ENCODE measurements at places on chromosomes 16 and 17.
A peak's percentile ranks its signal among the peaks of the same experiment; 100 is the strongest.

- DNase-seq: no peak
Observed at GRCh38 chr17:82666931-82667667, 18.9 kb upstream of the WDR45B start.

- no peak for DNase-seq
Observed at GRCh38 chr16:84718-85406, 6.8 kb downstream of the MPG start.

GRCh38 chr16:35750157-35750689 is 2290.8 kb downstream of the TP53TG3F start:
- no peak for DNase-seq

DNA sequence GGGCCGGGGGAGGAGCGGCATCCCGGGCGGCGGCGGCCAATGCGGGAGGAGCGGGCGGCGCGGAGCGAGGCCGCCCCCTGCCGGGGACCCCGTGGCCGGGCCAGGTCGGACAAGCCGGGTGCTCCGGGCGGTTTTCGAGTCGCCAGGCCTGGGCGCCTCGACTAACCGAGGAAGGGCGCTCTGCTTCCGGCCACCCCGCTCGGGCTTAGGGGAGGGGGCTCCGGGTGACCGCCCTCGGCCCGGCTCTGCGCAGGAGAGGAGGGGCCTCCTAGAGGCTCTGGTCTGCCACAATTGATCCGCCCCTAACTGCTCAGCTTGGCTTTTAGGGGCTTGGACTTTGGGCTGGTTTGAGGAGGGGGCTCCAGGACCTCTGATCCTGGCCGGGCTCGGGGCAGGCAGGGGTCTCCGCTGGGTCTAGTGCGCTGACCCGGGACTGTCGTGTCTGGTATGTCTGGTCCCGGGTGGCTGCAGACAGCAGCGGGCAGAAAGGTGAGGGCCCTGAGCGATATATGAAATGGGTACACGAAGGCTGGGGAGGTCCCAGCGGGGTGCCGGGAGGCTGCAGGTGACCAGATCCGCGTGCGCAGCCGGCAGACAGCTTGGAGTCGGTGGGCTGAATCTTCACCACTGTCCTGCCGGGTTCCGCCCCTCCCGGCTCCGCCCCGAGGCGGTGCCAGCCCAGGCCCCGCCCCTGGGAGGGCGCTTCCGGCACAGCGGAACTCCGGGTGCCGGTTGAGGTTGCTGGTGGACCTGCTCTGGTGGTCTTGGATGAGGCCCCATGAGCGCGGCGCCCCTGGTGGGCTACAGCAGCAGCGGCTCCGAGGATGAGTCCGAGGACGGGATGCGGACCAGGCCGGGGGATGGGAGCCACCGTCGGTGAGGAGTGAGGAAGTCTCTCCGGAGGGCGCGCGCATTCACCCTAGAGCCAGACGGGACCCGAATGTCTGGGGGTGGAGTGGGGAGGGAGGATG is at the start of gene USB1:
USB1 (plus strand) TSS at position 702 of the 971 bp plus-strand sequence; CDS start at position 779, 77 bp downstream.
- DNase-seq: peak; percentile 89

- DNase-seq: no peak
Observed at GRCh38 chr16:14602443-14602963, 27.6 kb downstream of the PARN start.

DNA sequence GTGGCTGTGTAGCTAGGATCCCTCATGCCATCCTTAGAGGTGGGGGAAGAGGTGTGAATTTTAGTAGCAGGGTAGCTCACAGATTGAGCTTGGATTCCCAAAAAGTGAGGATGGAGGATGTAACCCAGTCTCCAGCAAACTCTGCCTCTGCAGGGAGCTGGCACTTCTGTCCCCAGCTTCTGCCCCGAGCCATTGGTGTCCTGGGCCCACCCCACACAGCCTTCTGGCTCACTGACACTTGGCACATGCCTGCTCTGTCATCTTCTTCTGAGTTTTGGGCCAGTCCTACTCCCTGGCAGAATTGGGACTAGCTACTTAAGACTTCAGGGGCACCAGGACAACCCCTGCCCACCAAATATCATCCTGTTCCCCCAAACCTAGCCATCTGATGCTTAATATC is 2.3 kb downstream of the CACNG5 start:
- DNase-seq: no peak

- DNase-seq: no peak
Observed at GRCh38 chr16:84503751-84504395, 586 bp downstream of the MEAK7 start.

- DNase-seq: no peak
Observed at GRCh38 chr16:85202051-85202601, 89.9 kb upstream of the CIBAR2 start.

GRCh38 chr16:72569677-72570076 is 397.7 kb upstream of the PMFBP1 start:
- DNase-seq: no peak

GRCh38 chr17:74466111-74466827 is at the start of gene CD300A:
TSS of gene CD300A (plus strand) at chr17:74466634. CDS start at chr17:74466704, 70 bp downstream.
- DNase-seq: no peak

- DNase-seq: no peak
Observed at GRCh38 chr16:27129401-27129800, 62.7 kb downstream of the C16orf82 start.

DNA sequence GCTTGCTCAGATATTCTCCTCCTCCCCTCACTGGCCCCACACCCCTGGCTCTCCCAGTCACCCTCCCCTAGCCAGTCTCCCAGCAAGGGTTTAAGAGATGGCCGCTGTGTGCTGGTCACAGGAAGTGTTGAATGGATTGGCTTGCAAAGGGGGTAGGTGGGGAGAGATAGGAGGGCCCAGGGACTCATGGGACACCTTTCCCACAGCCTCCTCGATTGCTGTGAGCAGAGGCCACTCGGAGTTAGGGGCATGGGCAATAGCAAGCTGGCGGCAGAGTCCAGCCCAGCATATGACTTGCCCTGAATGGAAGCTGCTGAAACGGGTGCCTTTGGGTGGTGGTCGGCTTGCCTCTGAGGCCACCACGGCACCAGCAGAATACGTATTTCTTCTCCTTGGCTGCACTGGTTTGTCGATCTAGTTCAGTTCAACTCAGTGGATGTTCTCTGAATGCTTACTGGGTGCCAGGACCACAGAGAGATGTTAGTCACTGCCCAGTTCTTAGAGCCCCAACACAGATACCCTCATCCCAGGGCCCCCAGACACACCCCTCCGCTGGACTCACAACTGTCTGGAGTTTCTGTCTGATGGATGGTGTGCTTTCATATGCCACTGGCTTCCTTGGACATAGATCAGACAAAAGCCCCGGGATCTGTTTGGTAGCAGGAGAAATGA is 6.0 kb downstream of the WFIKKN2 start:
- no peak for DNase-seq

DNA sequence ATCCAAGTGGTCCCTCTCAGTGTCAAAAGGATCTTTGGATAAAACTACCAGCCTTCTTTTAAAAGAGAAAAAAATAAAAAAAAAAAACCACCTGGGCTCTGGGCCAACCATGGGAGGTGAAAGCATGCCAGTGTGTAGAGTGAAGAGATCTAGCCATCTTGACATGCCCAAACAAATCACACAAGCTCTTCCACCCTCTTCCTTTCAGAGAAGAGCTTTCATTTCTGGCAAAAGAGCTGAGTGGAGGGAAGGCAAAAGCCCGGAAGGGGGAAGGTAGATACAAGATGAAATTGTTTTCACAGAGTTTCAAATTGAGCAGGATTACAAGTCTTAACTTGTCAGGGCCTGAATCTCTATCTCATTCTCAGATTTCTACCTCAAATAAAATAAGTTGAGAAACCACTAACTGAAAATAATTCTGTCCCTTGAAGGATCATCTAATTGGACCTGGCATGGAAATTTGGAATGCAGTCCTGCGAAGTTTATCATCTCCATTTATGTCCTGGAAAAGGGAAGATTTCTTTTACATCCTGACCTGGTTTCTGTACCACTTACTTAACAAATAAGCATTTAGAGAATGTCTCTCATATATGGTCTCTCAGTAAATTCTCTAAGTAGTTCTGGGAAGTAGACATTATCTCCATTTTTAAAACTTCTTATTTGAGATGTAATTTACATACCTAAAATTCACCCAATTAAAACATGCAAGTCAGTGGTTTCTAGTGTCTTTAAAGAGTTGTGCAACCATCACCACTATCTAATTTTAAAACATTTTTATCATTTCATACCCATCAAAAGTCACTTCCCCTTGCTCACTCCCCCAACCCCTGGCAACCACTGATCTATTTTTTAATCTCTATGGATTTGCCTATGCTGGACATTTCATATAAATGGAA is 93.7 kb downstream of the TANGO6 start:
- DNase-seq: no peak

GRCh38 chr16:62035115-62036092 is 834 bp downstream of the CDH8 start:
- peak; percentile 72 for DNase-seq

GRCh38 chr17:13957636-13958035 is 111.7 kb upstream of the COX10 start:
- no peak for DNase-seq

- DNase-seq: no peak
Observed at GRCh38 chr17:40419559-40420331, 2.0 kb upstream of the TOP2A start.

DNA sequence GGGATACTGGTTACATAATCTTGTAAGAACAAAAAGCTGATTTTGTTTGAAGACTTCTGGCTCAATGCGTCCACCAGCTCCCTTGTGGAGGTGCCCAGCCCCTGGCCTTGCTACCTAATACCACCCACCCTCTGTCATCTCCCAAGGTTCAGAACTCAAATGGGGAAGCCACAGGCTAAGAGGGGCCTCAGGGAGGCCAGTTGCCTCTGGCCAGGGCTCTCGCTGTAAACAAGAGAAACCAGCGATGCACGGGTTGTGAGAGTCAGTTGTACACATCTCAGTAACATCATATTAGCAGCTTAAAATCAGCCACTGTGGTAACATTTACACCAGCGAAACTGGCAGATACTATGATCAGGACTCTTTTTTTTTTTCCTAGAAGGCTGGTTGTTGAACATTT is 6.0 kb downstream of the TEKT5 start:
- no peak for DNase-seq

DNA sequence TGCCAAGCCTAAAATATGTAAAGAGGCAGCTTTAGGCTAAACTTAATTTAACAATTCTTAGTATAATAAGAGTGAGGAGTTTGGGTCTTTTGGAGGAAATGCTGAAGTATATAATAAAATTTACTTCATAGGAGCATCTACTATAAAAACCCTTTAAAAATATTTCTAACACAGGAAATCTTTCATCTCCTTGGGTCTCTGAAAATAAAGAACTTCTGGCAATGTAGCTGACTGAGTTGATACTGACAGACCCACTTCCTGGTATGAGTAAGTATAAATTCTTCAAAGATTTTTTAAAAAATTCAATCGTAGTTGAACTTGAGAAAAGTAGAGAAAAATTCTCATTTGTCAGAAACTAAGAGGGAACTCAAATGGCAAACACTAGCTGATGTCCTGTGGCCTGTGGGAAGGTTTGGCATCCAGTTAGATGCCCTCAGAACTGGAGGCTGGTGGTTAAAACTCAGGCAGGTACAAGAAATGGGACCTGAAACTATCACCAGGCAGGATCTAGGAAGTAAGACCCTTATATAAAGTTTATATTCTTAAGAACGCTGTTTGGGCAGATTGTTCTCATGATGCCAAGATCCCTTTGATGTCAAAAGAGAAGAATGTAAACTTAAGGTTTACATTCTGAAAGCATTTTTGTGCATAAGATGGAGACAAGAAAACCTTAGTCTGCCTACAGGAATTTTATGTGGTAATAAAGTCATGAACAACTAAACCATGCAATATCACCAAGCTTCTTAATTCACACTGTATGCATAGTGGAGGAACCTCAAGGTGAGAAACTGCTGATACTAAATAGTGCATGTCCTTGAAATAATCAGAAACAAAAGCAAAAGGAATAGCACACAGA is 6.2 kb downstream of the KRTAP4-6 start:
- DNase-seq: no peak

GRCh38 chr17:56528696-56529095 is 64.8 kb upstream of the NOG start:
- DNase-seq: no peak

DNA sequence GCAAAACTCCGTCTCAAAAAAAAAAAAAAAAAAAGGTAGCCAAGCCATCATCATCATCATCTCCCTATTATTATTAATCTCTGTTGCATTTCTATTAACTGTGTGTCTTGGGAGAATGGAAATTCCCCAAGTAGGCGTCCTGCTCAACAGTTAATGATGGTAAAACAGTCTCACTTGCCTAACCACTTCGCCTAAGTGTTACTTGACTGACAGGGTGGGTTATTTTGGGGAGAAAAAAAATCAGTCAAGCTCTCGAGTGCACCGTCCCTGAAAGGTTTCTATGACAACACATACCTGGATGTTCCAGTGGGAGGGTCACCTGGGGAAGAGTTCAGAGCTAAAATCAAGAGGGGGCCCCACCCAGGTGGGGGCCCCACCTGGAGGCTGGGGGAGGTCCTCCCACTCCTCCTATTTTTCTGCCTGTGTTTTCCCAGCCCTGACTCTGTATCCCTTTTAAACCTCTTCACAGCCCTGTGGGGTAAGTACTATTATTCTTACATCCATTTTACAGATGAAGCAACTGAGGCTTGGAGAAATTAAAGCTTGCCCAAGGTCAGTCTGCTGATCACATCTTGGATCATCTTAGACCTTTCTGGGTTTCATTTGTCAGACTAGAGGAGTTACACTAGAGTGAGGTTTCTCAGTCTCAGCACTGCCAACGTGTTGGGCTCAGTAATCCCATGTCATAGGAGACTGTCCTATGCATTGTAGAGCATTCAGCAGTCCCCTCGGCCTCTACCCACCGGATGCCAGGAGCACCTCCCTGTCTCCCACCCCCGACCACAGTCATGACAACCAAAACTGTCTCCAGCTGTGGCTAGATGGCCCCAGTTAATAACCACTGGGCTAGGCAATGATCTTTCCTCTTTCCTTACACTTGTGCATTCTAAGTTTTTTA is 11.0 kb upstream of the ABAT start:
- no peak for DNase-seq

DNA sequence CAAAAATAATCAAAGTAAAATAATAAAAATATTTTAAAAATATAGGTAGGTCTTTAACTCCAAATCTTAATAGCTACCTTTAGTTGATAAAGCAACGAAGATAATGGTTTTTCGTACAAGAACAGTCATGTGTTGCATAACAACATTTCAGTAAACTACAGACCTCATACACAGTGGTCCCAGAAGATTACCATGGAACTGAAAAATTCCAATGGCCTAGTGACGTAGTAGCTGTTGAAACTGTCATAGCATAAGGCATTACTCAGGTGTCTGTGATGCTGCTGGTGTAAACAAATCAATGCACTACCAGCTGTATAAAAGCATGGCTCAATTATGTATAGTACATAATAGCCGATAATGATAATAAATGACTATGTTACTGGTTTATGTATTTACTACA is 43.9 kb downstream of the CREBBP start:
- DNase-seq: no peak

DNA sequence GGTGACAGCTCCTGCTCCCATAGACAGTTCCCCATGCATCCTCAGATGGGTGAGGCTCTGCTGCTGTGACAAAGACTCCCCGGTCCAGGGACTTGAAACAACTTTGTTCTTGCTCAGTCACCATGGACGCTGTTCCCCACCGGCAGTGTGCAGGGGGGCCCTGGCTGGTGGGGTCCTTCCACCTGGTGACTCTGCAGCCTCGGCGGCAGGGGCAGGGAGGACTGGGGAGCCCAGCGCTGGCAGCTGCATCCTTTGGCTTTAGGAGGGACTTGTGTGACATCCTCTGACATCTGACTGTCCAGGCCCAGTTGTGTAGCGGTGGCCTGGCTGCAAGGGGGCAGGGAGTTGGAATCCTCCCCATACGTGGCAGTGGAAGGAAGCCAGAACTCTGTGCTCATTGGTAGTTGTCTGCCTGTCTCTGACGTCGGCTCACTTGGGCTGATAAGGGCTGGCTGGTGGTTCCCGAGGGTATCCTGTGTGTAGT is 107.3 kb downstream of the CMIP start:
- no peak for DNase-seq

All from muscle of arm (tissue), 14 donors.